ENCODE measurements at places on chromosomes 5 and 9. TPM values are rescaled to one million over a fixed set of nuclear protein-coding genes. Genes with fewer than 3 reads are reported as not detected.

FOXB2 gene
- total RNA-seq = not detected

ATOX1 gene
- total RNA-seq = 68.7 TPM

- no peak for DNase-seq
These were observed 49.4 kb downstream of the MEF2C start for GRCh38 chr5:88833371-88834130.

CCDC69 gene
- total RNA-seq = 8.2 TPM

DNA sequence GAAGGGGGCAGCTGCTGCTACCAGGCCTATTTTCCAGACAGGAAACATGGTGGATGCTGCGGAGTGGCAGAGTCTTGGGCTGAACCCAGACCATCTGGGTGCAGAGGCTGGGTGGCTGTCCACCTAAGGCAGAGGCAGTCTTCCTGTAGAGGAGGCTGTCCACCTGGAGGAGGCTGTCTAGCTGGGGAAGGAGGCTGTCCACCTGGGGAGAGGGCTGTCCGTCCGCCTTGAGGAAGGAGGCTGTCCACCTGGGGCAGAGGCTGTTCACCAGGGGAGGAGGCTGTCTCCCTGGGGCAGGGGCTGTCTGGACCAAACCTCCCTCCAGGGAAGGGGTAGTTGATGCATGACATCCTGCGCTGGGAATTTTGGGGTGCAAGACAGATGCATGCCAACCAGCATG lies 39.2 kb upstream of the BARHL1 start:
- DNase-seq = no peak

KIF4B gene
- 0.13 TPM for total RNA-seq

IL12B gene
- not detected for total RNA-seq

DNA sequence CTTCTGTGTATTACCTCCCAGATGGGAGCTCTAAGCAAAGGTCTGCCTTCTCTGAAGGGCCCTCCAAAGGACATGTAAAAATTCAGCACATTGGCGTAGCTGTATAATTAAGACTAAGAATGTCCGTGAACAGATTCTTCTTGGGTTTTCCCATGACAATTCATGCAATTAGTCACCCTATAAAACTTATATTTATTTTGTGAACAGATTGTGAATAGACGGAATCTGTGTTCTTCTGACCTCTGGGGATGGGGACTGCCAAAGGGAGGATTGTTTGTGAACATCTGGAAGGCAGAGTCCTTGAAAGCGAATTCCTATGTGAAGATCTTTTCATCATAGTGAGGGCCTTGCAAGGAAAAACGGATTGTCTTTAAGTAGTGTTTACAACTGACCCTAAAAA lies 111.3 kb downstream of the EGFLAM start:
- no peak for DNase-seq

DNA sequence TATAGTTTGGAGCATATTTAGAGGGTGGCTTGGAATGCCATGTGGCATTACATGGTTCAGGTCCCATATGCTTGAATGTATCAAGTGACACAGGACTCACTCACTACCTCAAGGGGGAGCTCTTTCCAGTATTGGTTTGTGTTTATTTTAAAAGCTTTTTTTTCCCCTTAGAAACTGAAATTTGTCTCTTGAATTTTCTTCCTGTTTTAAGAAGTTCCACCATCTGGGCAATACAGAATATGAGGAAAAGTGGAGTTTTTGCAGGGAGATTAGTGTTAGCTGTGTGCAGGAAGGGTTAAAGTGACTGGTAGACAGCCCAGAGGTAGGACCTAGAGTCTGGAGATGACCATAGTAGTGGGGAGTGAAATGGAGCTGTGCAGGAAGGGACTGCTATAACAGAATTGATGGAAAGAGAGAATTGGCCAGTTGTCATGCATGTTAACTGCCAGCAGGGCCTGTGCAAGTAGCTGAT lies 36.6 kb downstream of the CTNNA1 start:
- DNase-seq = peak; percentile 7

GRCh38 chr9:131715906-131716305 lies 24.0 kb downstream of the RAPGEF1 start:
- DNase-seq = peak; percentile 62

SLC34A1 gene
- not detected for total RNA-seq

GRCh38 chr9:26171691-26172090 lies 493.4 kb upstream of the TUSC1 start:
- no peak for DNase-seq

- no peak for DNase-seq
These were observed 179.8 kb downstream of the DOCK8 start for GRCh38 chr9:394347-395052.

DNA sequence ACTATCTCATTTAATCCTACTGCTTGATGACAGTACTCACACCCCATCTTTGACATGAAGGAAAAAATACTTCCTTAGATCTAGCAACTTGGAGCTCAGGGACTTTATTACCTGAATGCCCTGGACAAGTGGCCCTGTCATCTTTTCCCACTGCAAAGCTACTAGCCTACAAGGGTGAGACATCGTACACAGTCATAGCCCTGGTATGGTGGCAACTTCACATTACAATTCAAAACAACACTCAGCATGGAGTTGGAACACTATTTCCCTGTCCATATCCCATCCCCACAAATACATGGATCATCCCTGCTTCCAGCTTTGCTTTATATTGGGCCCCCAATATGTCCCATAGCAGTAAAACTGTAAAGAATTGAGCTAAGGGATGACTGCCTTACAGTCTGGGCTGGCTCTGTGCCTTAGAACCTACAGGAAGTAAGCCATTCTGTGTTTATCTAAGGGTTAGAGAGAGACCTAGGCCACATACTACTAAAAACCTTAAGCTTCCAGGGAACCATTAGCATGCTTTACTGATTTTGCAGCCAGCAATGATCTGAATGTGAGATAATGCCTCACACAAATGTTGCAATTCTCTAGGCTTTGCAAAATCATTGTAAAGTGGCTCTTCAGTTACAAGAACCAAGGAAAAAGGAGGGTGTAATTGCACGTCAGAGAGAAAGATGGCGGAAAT lies 55.9 kb downstream of the OTULIN start:
- no peak for DNase-seq

DNA sequence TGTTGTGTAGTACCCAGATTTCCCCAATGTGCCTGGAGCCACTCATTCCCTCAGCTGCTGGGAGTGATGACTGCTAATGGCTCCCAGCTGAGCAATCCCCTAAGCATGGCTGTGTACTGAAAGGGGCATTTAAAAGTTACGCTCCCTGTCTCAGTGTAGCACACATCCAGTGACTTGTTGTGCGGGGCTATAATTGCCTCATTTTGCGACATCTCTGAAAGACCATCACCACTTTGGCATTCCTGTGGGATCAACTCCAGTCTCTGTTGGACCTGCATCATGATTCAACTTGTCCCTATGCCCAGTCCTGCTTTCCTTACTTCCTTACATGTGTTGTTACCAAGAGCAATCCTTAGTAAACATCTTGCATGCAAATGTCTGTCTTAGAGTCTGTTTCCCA lies 201.2 kb upstream of the MPDZ start:
- DNase-seq = no peak

SH3GL2 gene
- total RNA-seq = 0.79 TPM

DNA sequence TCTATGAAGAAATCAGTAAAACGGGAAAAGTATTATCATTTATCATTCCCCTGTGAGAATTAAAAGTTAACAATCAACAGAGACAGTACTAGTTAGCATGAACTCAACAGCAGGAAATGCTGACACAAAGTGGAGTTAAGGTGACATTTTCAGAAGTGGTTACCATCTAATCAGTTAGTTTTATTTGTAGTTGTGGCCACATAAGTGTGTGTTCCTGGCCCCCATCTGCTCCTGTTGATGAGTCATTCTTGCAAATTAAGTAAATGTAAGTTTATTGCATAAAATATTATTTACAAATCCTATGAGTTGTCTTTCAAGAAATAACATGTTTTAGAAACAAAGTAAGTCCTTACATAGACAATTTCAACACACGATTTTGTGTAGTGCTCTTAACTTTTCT lies 8.9 kb upstream of the BNC2 start:
- no peak for DNase-seq

GRCh38 chr5:43157068-43157467 lies 35.0 kb upstream of the NIM1K start:
- DNase-seq = no peak

GRCh38 chr9:129146441-129146941 lies 31.6 kb downstream of the IER5L start:
- DNase-seq = no peak
